DMS79 (cell line): ENCODE measurements at places on chromosomes 11 and 22.
A peak's percentile ranks its signal among the peaks of the same experiment; 100 is the strongest.

DNA sequence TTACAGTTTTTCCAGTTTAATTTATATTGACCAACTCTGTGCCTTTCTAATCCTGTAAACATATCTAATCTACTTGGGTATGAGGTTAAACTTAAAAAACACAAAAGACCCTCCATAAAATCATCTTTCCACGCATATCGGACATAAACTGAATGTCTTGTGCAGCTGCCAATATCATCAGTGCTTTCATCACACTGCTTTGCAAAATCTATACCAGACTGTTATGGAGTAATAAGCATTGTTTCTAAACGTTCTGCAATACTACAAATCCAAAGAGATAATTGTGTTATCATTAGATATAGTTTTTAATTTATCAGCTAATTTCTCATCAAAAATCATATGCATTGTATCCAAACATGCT, 36.1 kb upstream of the AMPD3 start:
- DNase-seq: no peak

GRCh38 chr22:24071686-24072085, 60.6 kb downstream of the CABIN1 start:
- DNase-seq: no peak

GRCh38 chr11:107719073-107719472, 7.2 kb upstream of the SLN start:
- no peak for DNase-seq

- peak; percentile 30 for DNase-seq
Measured at GRCh38 chr22:49197505-49197904, 630.2 kb downstream of the BRD1 start.

DNA sequence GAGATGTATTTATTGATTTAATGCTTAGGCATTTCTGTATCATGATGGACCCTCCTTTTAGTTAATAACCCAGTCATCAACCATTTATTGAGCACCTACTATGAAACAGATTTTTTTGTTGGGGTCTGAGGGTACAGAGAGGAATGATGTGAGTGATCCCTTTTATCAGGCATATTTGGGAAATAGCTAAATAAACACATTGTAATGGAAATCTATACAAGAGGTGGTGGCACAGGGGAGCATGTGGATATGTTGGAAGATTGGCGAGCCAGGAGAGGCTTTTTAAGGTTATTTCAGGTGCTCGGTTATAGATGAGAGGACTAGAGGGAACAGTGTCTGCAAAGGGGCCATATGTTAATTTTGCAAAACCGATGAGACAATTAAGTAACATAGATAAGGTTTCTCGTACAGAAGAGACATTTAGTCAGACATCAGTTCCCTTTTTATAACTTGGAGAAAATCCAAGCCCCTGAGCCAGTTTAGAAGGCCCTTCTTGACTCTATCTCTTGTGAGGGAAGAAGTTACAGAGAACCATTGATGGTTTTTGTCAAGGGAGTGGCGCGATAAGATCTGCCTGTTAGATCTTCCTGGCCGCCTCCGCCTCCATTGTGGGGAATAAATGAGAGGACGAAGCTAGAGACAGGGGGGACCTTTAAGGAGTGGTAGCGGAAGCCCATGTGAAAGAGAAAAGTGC, 2.0 kb downstream of the ATXN10 start:
- no peak for DNase-seq

DNA sequence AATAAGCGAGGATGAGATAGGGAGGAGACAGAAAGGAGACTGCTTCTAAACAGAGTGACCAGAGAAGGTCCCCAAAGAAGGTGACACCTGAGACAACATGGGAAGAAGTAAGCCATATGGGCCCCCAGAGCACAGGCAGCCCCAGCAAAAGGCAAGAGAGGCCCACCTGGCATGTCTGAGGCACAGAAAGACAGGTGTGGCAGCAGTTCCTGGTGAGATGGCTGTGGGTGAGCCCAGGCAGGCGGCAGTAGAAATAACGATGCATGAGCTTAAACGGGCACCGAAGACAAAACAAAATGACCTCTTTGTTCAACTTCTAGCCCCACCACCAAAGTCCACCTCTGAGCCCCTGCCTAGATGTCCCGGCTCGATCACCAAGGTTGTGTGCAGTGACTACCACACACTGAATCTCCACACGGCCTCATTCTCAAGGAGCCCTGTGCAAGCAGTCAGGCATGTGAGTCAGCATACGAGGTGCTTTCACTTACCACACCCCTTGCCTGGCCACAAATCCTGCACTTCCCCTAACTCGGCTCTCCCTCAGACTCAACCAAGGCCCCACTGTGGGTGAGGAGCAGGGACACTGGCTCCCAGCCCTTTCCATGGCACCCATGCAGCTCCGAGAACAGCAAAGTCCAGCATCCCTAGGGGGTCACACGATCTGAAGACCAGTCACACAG, 77.6 kb downstream of the PACSIN2 start:
- no peak for DNase-seq

GRCh38 chr11:119599864-119600541, 129.0 kb downstream of the NECTIN1 start:
- no peak for DNase-seq

DNA sequence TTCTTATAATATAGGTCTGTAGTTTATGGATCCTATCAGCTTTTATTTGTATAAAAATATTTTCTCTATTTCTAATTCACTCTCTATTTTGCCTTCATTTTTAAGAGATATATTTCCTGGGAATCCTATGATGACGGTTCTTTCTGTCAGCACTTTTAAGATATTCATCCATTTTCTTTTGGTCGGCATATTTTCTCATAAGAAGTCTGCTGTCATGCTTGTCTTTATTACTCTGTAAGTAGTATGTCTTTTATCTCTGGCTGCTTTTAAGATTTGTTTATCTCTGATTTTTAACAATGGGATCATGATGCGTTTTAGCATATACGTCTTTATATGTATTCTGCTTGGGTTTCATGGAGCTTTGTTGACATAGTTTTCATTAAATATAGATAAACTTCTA, 175.5 kb downstream of the SNX19 start:
- no peak for DNase-seq

- DNase-seq: no peak
Measured at GRCh38 chr11:45436118-45436517, 150.0 kb upstream of the SYT13 start.

GRCh38 chr11:94472916-94473799, 20.5 kb downstream of the MRE11 start:
- no peak for DNase-seq

GRCh38 chr22:50653256-50653655, 19.4 kb upstream of the SHANK3 start:
- DNase-seq: no peak

GRCh38 chr11:14304601-14305000, 54.4 kb downstream of the RRAS2 start:
- DNase-seq: no peak

- no peak for DNase-seq
Measured at GRCh38 chr11:57551941-57552340, 14.5 kb downstream of the SMTNL1 start.

DNA sequence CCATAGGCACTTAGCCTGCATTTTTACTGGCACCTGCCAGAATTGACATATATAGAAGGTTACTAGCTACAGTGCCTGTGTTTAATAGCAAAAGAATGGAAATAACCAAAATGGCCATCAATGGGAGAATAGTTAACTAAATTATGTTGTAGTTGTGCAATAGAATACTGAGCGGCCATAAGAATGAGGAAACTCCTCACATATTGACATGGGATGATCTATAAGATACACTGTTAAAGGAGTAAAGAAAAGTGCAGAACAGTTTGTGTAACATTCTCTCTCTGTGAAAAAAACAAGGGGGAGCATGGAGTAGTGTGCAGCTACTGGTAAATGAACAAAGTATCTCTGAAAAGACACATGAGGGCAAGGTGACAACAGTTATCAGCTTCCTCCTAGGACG, 21.5 kb downstream of the ARAP1 start:
- no peak for DNase-seq

DNA sequence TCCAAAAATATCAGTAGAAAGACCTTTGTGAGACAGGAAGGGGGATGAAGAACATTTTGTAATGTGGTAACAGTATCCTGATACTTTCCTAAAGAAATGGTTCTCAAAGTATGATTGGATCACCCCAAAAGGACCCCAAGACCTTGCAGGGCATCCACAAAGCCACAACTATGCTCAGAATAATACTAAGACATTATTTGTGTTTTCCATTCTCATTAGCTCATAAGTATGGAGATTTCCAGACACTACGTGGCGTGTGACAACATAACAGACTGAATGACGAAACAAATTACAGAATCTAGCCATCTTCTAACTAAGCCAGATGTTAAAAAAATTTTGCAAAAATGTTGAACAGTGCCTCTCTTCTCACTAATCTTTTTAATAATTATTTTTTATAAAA, 24.9 kb downstream of the CHEK2 start:
- DNase-seq: no peak

- DNase-seq: no peak
Measured at GRCh38 chr11:109865548-109866186, 227.5 kb upstream of the ZC3H12C start.

GRCh38 chr11:130308886-130309285, 5.8 kb downstream of the ZBTB44 start:
- no peak for DNase-seq

GRCh38 chr22:49507607-49508292, 319.9 kb downstream of the BRD1 start:
- DNase-seq: no peak

- DNase-seq: peak; percentile 50
Measured at GRCh38 chr11:19869466-19869865, 156.8 kb downstream of the NAV2 start.

DNA sequence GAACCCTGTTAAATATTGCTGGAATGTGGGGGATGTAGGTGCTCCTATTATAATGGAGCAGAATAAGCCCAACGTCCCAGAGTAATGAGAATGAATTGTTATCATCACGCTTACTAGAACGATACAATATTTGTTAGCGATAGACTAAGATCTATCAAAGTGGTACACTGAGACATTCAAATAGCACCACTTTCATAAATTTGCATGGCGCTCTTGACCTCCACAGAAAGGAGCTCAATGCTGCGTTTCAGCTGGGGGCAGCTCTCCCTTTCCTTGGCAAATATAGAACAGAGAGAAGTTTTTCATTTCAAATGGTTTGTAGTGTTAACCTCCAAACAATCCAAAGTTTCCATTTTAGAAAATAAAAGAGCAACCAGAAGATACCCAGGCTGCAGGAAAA, 38.2 kb upstream of the BLID start:
- no peak for DNase-seq

GRCh38 chr11:121887569-121887968, 228.4 kb downstream of the BLID start:
- DNase-seq: no peak

DNA sequence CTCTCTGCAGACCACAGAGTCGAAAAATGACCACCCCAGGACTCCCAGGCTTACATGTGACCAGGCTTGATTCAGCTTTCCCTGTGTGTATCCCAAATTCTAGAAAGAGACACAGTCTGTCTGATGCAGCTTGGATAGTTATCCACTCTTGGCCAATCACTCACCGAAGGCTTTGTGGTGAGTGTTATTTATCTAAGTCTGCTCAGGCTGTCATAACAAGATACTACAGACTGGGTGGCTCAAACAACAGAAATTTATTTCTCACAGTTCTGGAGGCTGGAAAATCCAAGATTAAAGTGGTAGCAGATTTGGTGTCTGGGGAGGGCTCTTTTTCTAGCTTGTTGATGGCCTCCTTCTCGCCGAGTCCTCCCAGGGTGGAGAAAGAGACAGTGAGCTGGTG, 63.2 kb downstream of the ZBTB16 start:
- no peak for DNase-seq

DNA sequence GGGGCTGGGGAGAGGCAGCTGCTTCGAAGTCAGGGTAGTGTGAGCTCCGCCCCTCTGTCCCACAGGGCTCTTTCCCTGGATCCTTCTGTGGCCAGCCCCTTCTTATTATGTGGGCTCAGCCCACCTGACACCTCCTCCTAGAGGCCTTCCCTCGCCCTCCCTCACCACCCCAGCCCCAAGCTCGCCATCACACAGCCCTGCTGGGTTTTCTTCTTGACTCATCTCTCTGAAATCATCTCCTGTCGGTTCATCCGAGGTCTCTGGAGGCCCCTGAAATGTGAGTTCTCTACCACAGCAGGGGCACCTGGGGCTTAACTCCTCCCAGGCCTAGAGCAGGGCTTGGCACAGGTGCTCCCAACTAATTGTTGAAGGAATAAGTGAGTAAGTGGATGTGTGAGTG, 65.2 kb downstream of the CACNA1I start:
- no peak for DNase-seq

DNA sequence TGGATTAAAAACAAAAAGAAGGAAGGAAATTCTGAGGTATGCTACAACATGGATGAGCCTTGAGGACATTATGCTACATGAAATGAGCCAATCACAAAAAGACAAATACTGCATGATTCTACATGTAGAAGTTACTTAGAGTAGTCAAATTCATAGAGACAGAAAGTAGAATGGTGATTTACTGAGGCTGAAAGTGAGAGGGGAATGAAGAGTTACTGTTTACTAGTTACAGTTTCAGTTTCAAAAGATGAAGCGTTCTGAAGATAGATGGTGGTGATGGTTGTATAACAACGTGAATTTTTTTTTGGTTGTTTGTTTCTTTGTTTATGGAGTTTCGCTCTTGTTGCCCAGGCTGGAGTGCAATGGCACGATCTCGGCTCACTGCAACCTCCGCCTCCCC, 9.5 kb downstream of the OR5P2 start:
- DNase-seq: no peak

DNA sequence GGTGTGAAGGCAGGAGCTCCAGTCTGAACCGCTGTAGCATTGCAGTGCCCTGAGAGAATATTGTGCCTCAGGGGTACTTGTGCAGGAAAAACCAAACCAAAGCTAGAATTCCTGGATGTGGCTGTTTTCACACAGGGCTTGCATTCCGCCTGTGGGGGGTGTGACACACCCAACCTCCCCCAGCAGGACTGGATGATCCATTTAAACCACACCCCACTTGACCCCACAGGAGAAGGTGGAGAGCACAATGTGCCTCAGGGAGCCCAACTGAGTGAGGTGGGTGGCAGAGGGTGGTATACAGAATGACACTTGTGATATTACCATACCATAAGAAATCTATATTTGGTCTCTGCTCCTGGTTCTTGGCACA, 66.9 kb upstream of the SLC22A12 start:
- DNase-seq: no peak

DNA sequence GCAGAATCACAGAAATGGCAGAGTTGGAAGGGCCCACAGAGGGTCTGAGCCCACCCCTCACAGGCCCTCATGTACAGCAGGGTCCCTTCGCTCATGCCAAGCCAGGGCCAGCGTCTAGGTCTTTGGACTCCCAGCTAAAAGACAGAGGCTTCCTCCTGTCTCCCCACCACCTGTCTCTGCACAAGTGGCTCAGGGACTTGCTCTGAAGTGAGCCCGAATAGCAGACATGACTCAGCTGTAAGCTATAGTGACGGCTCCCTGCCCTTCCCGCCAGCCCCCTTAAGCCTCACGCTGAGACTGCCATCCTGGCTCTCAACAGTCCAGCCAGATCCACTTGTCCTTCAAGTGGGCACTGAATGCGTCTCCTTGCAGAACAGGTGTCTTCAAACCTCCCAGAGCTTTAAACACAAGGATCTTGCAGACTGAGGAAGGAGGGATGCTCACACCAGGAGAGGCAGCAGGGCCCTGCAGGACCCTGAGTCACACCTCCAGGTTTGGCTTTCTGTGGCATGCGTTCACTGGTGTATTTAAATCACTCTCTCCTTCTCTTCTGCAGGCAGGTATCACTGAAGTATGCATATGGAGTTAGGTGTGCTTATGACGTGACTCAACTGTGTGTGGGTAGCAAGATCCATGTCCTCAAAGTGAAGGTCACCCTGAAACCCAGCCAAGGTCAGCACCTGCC, 154.9 kb downstream of the CACNA1I start:
- peak; percentile 88 for DNase-seq
